Lung (tissue), 17 donors: ENCODE measurements at places on chromosomes 11 and 22. TPM values are rescaled to one million over a fixed set of nuclear protein-coding genes. Genes with fewer than 3 reads are reported as not detected.
A peak's percentile ranks its signal among the peaks of the same experiment; 100 is the strongest.

The GAS2 gene
- 9.8 TPM for total RNA-seq

The RASGRP2 gene
- 20.0 TPM for total RNA-seq

The NFAM1 gene
- 14.4 TPM for total RNA-seq

The SCGB1A1 gene
- 5,001 TPM for total RNA-seq

The SPON1 gene
- total RNA-seq = 91.1 TPM

The OR8G5 gene
- not detected for total RNA-seq

The BSCL2 gene
- total RNA-seq = 30.7 TPM

DNA sequence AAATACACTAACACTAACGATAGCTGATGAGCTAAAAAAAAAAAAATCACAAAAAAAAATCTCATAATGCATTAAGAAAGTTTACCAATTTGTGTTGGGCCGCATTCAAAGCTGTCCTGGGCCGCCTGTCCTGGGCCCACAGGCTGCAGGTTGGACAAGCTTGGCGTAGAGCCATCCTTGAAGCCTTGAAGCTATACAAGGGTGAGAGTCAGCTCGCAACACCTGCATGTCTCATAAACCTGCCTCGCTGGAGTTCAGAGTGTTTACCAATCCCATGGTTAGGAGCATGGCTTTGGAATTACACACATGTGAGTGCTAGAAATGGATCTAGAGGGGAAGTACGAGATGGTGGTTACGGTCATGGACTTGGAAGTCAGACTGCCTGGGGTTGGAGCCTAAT, 453.7 kb downstream of the INSC start:
- H3K27ac ChIP-seq = no peak overlapping the region
- no peak overlapping the region for H3K4me3 ChIP-seq
- no peaks in the 10 kb centered on the region for H3K27me3 ChIP-seq
- H3K36me3 ChIP-seq = no peaks in the 10 kb centered on the region

DNA sequence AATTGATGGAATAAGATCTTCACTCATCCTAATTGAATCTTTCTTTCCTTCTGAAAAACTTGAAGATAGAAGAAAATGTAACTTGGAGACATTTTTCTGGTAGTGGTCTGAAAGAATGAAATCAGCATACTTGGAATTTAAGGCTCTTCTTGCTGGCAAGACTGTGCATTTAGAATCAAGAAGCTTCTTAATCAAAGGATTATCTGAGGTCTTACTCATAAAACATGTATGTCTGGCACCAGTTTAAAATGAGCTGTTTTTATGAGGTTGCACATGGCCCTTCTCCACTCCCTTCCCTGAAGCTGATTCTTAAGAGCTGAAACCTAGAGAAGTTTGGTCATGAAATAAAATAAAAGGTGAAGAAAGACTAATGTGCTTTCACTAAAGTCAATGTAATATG, 77.3 kb downstream of the ARHGEF12 start:
- no peak overlapping the region for H3K27ac ChIP-seq
- no peaks in the 10 kb centered on the region for H3K27me3 ChIP-seq
- no peak overlapping the region for H3K4me3 ChIP-seq
- no peak for DNase-seq
- H3K36me3 ChIP-seq = no peaks in the 10 kb centered on the region

GRCh38 chr11:93216511-93217101, 18.8 kb upstream of the SLC36A4 start:
- no peaks in the 10 kb centered on the region for H3K36me3 ChIP-seq
- no peak overlapping the region for H3K27ac ChIP-seq
- H3K4me1 ChIP-seq = no peaks in the 10 kb centered on the region
- no peaks in the 10 kb centered on the region for H3K27me3 ChIP-seq
- no peak for DNase-seq

DNA sequence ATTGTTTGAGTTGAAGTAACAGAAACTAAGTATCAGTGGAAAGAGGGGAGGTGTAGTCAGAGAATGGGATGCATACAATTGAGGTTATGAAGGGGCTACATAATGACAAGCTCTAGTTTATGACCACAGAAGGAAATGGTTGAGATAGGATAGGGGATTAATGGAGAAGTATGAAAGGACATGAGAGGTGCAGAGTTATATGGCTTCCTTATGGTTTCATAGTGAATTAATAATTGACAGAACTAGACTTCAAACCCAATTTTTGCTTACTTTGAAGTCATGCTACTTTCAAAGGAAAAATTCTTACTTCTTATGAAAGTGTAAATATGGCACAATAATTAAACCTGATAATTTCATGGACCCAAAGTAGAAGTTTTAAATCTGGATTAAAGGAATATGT, 340.3 kb upstream of the LRRC4C start:
- DNase-seq = no peak
- no peaks in the 10 kb centered on the region for H3K4me1 ChIP-seq
- no peak overlapping the region for H3K4me3 ChIP-seq
- H3K36me3 ChIP-seq = no peaks in the 10 kb centered on the region
- H3K27ac ChIP-seq = no peak overlapping the region

DNA sequence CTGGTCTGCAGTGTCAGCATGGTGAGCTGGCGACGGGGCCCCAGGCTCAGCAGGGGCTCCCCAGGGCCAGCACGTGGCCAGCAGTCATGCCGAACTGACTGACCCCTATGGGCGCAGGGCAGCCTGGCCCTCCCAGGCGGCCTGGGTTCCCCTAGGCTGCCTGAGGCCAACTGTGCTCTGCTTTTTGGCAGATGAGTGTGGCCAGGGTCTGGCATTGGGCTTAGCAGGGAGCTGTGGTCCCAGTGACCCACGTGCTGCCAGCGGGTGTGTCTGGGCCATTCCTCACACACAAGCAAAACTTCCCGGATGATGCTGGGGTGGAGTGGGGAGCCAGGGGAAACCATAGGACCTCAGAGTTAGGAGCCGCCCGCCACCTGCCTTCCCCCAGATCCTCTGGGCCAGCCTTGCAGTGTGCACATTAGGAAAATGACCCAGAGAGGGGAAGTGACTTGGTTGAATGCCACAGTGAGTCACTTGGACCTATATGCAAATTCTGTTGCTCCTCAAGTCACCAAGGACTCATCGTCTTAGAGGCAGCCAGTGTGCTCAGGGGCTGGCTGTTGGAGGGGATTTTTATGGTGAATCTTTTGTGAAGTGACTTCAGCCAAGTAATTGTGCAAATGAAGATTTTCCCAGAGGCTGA, 6.5 kb downstream of the ADORA2A start:
- DNase-seq = no peak
- H3K36me3 ChIP-seq = no peaks in the 10 kb centered on the region
- H3K4me3 ChIP-seq = no peak overlapping the region
- H3K4me1 ChIP-seq = peaks cover 36% of the 10 kb centered on the region
- H3K27me3 ChIP-seq = no peaks in the 10 kb centered on the region

DNA sequence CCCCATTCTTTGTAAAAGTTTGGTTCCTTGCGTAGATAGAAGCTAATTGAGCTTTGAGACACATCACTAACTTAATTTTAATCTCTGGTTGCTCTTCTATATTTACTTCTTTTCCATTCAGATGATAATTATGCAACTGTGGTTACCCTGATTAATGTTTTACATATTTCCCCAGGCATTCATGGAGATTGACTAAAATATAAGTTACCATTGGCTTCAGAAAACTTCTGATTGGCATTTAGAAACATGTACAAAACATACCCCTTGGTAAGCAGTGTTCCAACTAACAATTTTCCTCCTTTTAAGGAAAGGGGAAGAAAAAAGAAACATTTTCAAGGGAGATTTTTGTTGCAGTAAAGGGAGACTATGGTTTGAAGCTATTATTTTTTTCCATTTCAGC, 43.9 kb downstream of the FAT3 start:
- no peak overlapping the region for H3K4me3 ChIP-seq
- no peaks in the 10 kb centered on the region for H3K27me3 ChIP-seq
- no peaks in the 10 kb centered on the region for H3K36me3 ChIP-seq
- DNase-seq = no peak
- no peaks in the 10 kb centered on the region for H3K4me1 ChIP-seq

GRCh38 chr11:86134580-86135318, 65.9 kb upstream of the PICALM start:
- H3K36me3 ChIP-seq = no peaks in the 10 kb centered on the region
- no peaks in the 10 kb centered on the region for H3K27me3 ChIP-seq
- no peak for DNase-seq
- H3K4me1 ChIP-seq = no peaks in the 10 kb centered on the region
- H3K4me3 ChIP-seq = no peak overlapping the region

DNA sequence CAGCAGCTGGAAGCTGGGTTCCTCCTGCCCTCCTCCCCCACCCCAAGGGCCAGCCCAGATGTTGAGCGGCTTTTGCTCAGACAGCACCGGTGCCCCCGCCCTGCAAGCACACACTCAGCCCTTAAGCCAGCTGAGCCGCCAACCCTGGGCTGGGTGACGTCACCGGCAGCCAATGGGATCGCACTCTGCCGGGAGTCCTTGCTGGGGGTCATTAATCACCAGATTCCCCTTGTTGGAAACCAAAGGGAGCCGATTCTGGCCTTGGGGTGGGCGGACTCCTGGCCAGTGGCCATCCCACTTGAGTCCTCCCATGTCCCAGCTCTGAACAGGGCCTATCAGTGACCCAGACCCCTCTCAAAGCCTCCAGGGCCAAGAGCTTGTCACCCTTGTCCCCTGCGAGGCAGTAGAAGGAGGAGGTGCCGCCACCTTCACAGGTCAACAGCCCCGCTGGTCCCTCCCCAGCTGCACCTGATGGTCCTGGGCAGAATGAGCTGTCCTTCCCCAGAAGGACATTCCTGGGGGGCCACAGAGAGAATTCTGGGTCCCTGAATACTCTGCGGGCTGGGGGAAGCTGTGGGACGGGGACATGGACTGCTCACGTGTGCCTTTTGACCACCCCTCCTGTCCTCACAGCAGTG, 7.4 kb downstream of the DUSP8 start:
- peak; percentile 62 for DNase-seq
- H3K4me1 ChIP-seq = no peaks in the 10 kb centered on the region
- H3K36me3 ChIP-seq = no peaks in the 10 kb centered on the region
- no peak overlapping the region for H3K4me3 ChIP-seq
- H3K27ac ChIP-seq = peak overlapping the region; percentile 38

DNA sequence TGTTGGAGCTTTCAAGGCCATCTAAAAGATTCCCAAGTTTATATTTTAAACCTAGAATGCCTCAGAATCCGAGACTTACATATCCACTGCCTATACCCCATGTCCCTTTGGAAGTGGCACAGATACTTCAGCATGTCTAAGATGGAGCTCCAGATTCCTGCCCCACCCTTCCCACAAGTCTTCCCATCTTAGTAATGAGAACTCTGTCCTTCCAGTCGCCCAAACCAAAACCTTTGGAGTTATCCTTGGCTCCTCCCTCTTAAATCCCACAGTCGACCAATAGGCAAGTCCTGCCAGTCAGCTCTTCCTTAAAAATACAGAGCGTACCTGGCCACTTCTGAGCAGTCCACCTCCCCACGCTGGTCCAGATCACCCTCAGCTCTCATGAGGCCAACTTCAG, 4.3 kb downstream of the POLD4 start:
- H3K27ac ChIP-seq = no peak overlapping the region
- H3K4me1 ChIP-seq = peaks cover 6% of the 10 kb centered on the region
- no peaks in the 10 kb centered on the region for H3K36me3 ChIP-seq
- no peaks in the 10 kb centered on the region for H3K27me3 ChIP-seq

- no peak overlapping the region for H3K27ac ChIP-seq
- DNase-seq = no peak
- H3K4me1 ChIP-seq = no peaks in the 10 kb centered on the region
- no peak overlapping the region for H3K4me3 ChIP-seq
- no peaks in the 10 kb centered on the region for H3K36me3 ChIP-seq
Observed at GRCh38 chr11:94219771-94220170, 84.6 kb upstream of the IZUMO1R start.

DNA sequence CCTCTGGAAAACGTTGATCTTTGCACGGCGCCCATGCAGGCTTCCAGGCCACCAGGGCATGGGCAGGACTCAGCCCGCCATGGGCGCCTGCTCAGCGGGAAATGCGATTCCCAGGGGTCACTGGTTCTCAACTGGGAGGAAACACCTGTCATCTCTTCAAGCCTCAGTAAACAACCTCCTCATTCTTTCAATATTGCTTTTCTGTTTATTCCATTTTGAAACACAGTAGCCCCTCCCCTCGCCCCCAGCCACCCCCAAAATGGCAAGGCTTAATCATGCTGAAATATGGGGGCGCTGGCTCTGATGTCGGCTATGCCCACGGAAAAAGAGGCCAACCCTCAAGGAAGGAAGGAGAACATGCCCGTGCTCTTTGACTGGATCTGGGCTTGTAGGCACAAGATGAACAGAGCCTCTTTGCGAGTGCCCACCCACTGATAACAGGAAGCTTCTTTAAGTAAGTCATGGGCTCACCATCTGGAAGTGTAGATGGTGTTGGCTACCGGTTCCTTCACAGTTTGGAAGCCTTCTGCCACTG, 594 bp upstream of the POU2AF1 start:
- no peaks in the 10 kb centered on the region for H3K36me3 ChIP-seq
- no peak overlapping the region for H3K27ac ChIP-seq
- H3K4me3 ChIP-seq = no peak overlapping the region

DNA sequence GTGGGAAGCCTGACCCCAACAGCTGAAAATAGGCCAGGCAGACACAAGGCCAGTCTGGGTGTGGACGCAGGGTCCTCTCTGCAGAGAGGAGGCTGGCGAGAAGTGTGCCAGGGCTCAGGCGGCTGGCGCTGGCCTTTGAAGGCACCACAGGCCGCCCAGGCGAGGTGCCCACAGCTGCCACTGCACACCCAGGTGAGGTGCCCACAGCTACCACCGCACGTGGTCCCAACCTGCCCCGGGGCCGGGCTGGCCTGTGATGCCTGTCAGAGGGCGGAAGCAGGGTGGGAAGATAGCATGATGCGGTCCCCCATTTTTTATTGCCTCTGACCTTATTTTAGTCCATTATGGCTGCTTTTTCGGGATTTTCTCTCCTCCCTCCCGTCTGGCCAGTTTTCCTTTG, 1303.9 kb downstream of the BRD1 start:
- no peak overlapping the region for H3K27ac ChIP-seq
- H3K36me3 ChIP-seq = peaks cover 3% of the 10 kb centered on the region
- no peaks in the 10 kb centered on the region for H3K27me3 ChIP-seq
- DNase-seq = no peak
- no peaks in the 10 kb centered on the region for H3K4me1 ChIP-seq

DNA sequence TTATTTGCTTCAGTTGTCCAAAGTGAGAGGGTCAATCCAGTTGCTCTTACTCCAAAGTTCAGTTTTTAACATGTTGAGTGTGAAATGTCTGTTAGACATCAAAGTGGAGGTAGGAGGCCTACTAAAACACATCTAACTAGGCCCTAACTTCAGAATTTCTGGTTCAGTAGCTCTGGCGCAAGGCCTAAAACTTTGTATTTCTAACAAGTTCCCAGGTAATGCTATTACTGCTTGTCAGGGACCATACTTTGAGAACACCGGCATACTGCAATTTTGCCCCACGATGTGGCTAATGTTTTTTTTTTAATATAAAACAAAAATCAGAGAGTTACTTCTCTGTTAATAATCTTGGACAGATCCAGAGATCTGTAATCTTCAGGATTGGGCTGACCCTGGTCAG, 72.4 kb upstream of the LRRC55 start:
- H3K27me3 ChIP-seq = no peaks in the 10 kb centered on the region
- no peak for DNase-seq
- no peak overlapping the region for H3K27ac ChIP-seq
- no peaks in the 10 kb centered on the region for H3K4me1 ChIP-seq

- no peak overlapping the region for H3K4me3 ChIP-seq
- no peaks in the 10 kb centered on the region for H3K4me1 ChIP-seq
- H3K36me3 ChIP-seq = no peaks in the 10 kb centered on the region
- peaks cover 6% of the 10 kb centered on the region for H3K27me3 ChIP-seq
Observed at GRCh38 chr11:1740786-1741530, 9.4 kb downstream of the IFITM10 start.
